ENCODE measurements at places on chromosomes 1 and 21. TPM values are rescaled to one million over a fixed set of nuclear protein-coding genes. Genes with fewer than 3 reads are reported as not detected.

DNA sequence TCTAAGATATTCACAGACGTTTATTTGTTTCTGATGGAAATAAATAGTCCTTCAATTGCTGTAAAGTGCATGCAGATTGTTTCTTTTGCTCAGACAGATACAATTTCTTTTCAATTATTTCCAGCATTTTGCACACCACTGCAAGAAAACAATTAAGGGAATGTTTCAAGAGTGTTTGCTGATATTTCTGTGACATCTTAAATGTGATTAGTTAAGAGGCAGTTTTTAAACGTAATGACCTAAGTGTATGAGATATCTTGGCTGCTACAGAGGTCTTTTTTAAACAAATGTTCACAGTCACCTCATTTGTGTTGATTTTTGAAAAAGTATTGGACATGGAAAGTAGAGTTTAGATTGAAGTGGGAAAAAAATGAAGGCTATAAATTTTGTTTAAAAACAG, 262.3 kb upstream of the BRINP3 start:
- no peak for DNase-seq

The ACTL8 gene
- total RNA-seq: not detected

GRCh38 chr1:78676347-78676982, 26.8 kb downstream of the IFI44 start:
- DNase-seq: no peak

DNA sequence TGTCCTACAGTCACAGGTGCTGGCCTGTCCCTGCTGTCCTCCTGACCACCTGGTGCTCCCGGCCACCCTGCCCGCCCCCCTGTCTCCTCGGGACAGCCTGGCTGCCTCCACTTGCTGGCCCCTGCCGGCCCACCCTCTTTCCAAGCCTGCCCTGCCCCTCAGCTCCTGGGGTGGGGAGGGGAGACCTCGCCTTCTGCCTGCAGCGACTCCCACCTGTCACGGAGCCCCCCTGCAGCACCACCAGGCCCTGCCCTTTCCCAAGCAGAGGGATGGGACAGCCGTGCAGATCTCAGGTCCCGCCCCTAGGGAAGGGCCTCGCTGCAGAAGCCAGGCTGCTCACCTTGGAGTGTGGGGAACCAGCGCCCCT, 7.5 kb downstream of the LRRC3 start:
- DNase-seq: no peak

DNA sequence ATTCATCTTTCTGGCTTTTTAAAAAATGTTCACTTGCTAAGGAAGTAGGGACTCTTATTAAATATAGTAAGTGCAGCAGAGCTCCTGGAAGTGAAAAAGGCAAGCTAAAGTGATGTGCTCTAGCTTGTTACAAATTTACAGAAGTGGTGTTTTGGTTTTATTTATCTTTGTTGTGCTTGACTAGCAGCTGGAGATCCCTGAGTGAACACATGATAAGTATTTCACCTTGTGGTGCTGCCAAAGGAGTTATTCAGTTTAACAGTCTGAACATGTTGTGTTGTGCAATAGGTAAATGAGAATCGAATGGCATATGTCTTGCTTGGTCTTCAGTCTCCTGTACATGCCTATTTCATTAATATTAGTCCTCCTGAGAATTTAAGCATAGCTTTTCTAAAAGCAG, 315.7 kb downstream of the TPR start:
- no peak for DNase-seq

GRCh38 chr1:20726118-20726911, 6.2 kb downstream of the SH2D5 start:
- DNase-seq: peak; percentile 43

DNA sequence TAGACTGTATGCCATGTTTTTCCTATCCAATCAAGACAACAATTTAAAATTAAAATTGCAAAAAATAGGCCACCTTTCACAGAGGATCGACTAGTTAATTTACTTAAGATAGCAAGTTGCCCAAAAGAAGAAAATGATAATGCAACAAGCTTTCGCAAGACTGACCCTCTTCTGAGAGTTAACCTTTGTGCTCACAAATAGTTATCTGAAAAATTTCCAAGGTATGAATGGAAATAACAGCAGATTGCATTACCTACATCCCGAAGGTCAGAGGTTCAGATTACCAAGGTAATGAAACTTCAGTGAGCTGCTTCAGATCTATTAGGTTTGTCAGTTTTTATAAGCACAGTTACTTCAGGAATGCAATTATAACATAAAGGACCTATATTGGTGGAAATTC, 298.0 kb downstream of the KCTD3 start:
- DNase-seq: no peak

The SH2D5 gene
- total RNA-seq: 0.11 TPM

DNA sequence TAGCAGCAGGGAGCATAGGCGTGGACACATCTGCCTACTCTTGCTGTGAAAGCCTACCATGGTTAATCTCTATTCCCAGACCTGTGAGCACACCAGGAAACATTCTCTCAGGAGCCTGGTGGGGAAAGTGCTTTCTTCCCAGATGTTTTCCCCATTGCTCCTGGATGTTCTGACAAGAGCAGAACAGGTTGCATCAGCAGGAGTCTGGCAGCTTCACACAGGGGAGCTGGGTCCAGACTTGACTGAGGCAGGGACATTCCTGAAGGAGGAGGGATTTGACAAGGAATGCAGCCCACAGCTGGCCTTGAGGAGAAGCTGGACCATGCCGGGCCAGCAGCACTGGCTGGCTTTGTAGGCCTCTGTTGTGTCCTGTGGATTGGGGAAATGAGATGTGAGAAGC, 21.0 kb upstream of the ARTN start:
- no peak for DNase-seq

- peak; percentile 96 for DNase-seq
Measured at GRCh38 chr21:31558962-31559367, 100.5 kb upstream of the SOD1 start.

Data from right cardiac atrium (tissue), 5 donors.